ENCODE measurements at places on chromosomes 6 and 20. TPM values are rescaled to one million over a fixed set of nuclear protein-coding genes. Genes with fewer than 3 reads are reported as not detected.
A peak's percentile ranks its signal among the peaks of the same experiment; 100 is the strongest.

- peak overlapping the region; percentile 59 for H3K4me3 ChIP-seq
- peaks cover 6% of the 10 kb centered on the region for H3K36me3 ChIP-seq
- no peak overlapping the region for H3K27ac ChIP-seq
- H3K27me3 ChIP-seq: peaks cover 3% of the 10 kb centered on the region
- peaks cover 26% of the 10 kb centered on the region for H3K4me1 ChIP-seq
- no peak for DNase-seq
Observed at GRCh38 chr20:59937150-59937549, 3.0 kb downstream of the PPP1R3D start.

GRCh38 chr6:111898452-111898851 lies 25.2 kb upstream of the FYN start:
- no peak overlapping the region for H3K4me3 ChIP-seq
- no peaks in the 10 kb centered on the region for H3K27me3 ChIP-seq

GRCh38 chr6:147126618-147127022 lies 77.6 kb upstream of the STXBP5 start:
- H3K4me1 ChIP-seq: peaks cover 1% of the 10 kb centered on the region
- no peak for DNase-seq
- H3K4me3 ChIP-seq: no peak overlapping the region

DNA sequence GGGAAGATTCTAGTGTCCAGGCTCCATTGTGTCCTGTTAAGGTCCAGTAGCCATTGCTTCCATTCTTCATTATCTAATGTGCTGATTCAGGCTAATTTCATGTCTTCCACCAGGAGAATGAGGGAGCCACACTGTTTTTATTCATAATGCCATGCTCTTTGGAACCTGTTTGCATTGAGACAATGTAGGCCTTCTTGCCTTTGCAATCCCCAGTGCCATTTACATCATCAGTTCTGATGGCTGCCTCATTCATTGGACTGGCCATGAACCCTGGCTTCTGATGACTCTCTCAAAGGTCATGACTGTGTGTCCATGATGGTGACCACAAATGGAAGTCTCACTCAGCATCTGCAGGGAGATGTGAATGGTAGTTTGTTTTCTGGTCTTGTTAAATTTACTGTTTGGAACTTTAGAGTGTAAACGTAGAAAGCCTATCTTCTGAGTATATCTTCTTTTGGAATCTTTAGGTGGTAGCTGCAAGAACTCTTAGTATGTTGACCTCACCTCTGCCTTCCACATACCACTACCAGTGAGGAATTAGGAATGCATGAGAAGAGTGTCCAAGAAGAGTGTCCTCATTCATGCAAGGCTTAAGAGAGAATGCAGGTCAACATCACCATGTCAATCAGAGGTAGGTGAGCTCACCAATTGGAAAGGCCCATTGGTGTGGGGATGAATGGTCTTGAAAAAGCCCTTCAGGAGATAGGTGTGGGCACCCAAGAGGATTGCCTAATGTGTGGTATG lies 42.9 kb upstream of the ZFP64 start:
- no peak overlapping the region for H3K4me3 ChIP-seq
- H3K27ac ChIP-seq: no peak overlapping the region
- no peaks in the 10 kb centered on the region for H3K36me3 ChIP-seq
- no peaks in the 10 kb centered on the region for H3K27me3 ChIP-seq
- peaks cover 11% of the 10 kb centered on the region for H3K4me1 ChIP-seq

DNA sequence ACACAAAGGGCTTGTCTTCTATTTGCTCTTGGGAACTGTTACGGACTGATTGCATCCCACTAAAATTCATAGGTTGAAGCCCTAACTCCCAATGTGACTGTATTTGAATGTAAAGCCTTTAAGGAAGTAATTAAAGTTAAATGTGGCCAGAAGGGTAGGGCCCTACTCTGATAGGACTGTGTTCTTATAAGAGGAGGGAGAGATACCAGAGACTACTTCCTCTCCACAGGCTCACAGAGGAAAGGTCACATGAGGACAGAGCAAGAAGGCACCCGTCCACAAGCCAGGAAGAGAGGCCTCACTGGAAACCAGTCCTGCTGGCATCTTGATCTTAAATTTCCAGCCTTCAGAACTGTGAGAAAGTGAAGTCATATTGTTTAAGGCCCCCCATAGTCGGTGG lies 211.9 kb downstream of the CDH26 start:
- H3K4me3 ChIP-seq: no peak overlapping the region
- H3K4me1 ChIP-seq: peaks cover 16% of the 10 kb centered on the region
- no peaks in the 10 kb centered on the region for H3K36me3 ChIP-seq
- H3K27me3 ChIP-seq: peaks cover 3% of the 10 kb centered on the region
- H3K27ac ChIP-seq: peak overlapping the region; percentile 63

KAT14 gene
- total RNA-seq: 19.7 TPM

DIDO1 gene
- total RNA-seq: 49.7 TPM

GRCh38 chr20:33211817-33212424 lies 5.2 kb upstream of the BPIFA3 start:
- H3K36me3 ChIP-seq: no peaks in the 10 kb centered on the region
- H3K27me3 ChIP-seq: peaks cover 66% of the 10 kb centered on the region
- no peak overlapping the region for H3K27ac ChIP-seq
- H3K4me3 ChIP-seq: no peak overlapping the region
- no peaks in the 10 kb centered on the region for H3K4me1 ChIP-seq

DNA sequence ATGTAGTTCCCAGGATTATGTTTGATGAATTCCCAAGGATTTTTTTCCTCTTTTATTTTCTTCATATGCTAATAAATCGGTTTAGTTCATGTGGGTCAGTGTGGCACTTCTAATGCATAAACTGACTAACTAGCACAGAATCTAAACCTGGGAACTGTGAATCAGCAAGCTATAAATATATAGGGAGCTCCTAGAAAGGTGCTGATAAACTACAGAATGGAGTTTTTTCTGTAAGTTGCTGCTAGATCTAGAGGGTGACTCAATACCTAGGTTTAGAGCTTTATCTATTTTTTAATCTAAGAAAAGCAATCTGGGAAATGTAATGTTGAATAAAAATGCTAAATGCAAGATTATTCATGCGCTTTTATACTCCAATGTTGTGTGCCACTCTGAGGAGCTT lies 118.8 kb upstream of the PTCHD4 start:
- no peaks in the 10 kb centered on the region for H3K36me3 ChIP-seq
- H3K4me1 ChIP-seq: no peaks in the 10 kb centered on the region
- no peaks in the 10 kb centered on the region for H3K27me3 ChIP-seq
- no peak overlapping the region for H3K27ac ChIP-seq
- no peak overlapping the region for H3K4me3 ChIP-seq

DNA sequence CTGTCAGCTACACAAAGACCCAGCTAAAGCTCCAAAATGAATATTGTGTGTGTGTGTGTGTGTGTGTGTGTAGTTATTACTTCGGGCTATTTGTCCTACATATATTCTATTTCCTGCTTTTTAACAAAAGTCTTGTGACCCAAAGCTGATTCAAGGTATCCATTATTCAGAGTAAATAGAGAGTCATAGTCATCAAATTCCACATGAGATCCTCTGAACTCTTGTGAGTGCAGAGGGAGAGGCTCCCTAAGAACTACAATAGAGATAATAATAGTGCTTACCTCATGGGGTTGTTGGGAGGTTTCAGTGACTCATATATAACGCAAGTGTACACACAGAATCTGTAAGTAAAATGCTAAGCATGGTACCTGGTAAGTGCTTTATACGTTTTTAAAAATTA lies 95.6 kb upstream of the SHLD1 start:
- peaks cover 21% of the 10 kb centered on the region for H3K4me1 ChIP-seq
- no peak overlapping the region for H3K4me3 ChIP-seq
- H3K36me3 ChIP-seq: no peaks in the 10 kb centered on the region
- DNase-seq: no peak
- H3K27me3 ChIP-seq: no peaks in the 10 kb centered on the region

- no peaks in the 10 kb centered on the region for H3K27me3 ChIP-seq
- H3K4me1 ChIP-seq: peaks cover 8% of the 10 kb centered on the region
- no peak overlapping the region for H3K27ac ChIP-seq
- H3K4me3 ChIP-seq: no peak overlapping the region
Observed at GRCh38 chr6:169168302-169168630, 85.4 kb downstream of the THBS2 start.

CTAGE9 gene
- not detected for total RNA-seq

SYNDIG1 gene
- total RNA-seq: 4.1 TPM

- no peaks in the 10 kb centered on the region for H3K4me1 ChIP-seq
- no peaks in the 10 kb centered on the region for H3K36me3 ChIP-seq
- H3K4me3 ChIP-seq: no peak overlapping the region
- H3K27ac ChIP-seq: no peak overlapping the region
- DNase-seq: no peak
Observed at GRCh38 chr20:48523191-48523995, 304.4 kb downstream of the PREX1 start.

AMD1 gene
- total RNA-seq: 84.3 TPM

GRCh38 chr6:137759624-137760023 lies 107.4 kb upstream of the TNFAIP3 start:
- no peak overlapping the region for H3K4me3 ChIP-seq
- H3K27me3 ChIP-seq: no peaks in the 10 kb centered on the region
- H3K4me1 ChIP-seq: no peaks in the 10 kb centered on the region
- no peak overlapping the region for H3K27ac ChIP-seq

HRH3 gene
- total RNA-seq: 0.24 TPM

GRCh38 chr20:20568604-20569205 lies 143.7 kb downstream of the RALGAPA2 start:
- H3K4me3 ChIP-seq: no peak overlapping the region
- H3K27ac ChIP-seq: no peak overlapping the region
- peaks cover 4% of the 10 kb centered on the region for H3K36me3 ChIP-seq
- no peaks in the 10 kb centered on the region for H3K27me3 ChIP-seq

DNA sequence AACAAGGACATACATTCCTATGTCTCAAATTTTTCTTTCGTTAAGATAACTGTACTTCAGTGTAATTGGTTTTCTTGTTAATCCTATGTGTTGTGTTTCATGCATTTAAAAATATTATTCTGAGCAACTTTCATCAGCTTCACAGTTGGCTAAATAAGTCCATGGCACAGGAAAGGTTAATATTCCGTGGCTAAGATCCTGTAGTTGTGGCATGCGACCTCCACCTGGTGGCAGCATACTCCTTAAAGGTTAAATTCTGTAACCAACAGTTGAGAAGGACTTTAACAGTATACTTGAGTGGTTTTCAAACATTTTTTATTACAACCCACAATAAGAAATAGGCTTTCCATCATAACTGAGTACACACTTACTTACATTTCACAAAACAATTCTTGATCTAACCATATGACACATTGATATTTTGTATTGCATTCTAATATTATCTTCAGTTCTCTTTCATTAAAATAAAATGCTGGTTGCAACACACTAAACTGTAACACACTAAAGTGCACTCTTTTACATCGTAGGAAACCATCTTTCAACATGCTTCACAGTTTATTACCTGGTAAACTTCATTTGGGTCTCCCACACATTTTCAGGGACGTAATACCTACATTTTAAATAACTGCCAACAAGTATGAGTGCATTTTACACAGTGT lies 118.3 kb downstream of the SLX4IP start:
- H3K4me1 ChIP-seq: peaks cover 30% of the 10 kb centered on the region
- no peaks in the 10 kb centered on the region for H3K27me3 ChIP-seq
- peaks cover 3% of the 10 kb centered on the region for H3K36me3 ChIP-seq
- no peak overlapping the region for H3K4me3 ChIP-seq

- no peak for DNase-seq
- H3K27me3 ChIP-seq: no peaks in the 10 kb centered on the region
- no peak overlapping the region for H3K4me3 ChIP-seq
- no peak overlapping the region for H3K27ac ChIP-seq
Observed at GRCh38 chr6:146860583-146860982, 261.8 kb downstream of the ADGB start.

DNA sequence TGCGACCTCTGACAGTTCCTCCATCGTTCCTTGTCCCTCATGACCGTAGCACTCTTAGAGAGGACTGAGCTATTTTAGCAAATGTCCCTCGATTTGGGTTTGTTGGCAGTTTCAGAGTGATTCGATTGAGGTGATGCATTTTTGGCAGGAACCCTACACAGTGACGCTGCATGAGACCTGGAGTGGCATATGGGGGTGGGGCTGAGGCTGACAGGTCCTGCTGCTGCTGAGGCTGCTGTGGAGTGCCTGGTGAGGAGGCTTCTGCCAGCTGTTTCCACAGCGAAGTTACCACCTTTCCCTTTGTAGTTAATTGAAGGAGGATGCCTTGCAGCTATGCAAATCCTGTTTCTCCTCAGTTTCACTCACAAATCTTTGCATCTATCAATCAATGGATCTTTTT lies 19.8 kb downstream of the PXDC1 start:
- H3K4me1 ChIP-seq: peaks cover 21% of the 10 kb centered on the region
- H3K27me3 ChIP-seq: no peaks in the 10 kb centered on the region
- peak overlapping the region; percentile 60 for H3K4me3 ChIP-seq
- peaks cover 58% of the 10 kb centered on the region for H3K36me3 ChIP-seq

KCNB1 gene
- 0.95 TPM for total RNA-seq

- no peak for DNase-seq
- no peaks in the 10 kb centered on the region for H3K36me3 ChIP-seq
Observed at GRCh38 chr6:33927112-33927511, 123.3 kb upstream of the MLN start.

FOXQ1 gene
- total RNA-seq: 20.5 TPM

DNA sequence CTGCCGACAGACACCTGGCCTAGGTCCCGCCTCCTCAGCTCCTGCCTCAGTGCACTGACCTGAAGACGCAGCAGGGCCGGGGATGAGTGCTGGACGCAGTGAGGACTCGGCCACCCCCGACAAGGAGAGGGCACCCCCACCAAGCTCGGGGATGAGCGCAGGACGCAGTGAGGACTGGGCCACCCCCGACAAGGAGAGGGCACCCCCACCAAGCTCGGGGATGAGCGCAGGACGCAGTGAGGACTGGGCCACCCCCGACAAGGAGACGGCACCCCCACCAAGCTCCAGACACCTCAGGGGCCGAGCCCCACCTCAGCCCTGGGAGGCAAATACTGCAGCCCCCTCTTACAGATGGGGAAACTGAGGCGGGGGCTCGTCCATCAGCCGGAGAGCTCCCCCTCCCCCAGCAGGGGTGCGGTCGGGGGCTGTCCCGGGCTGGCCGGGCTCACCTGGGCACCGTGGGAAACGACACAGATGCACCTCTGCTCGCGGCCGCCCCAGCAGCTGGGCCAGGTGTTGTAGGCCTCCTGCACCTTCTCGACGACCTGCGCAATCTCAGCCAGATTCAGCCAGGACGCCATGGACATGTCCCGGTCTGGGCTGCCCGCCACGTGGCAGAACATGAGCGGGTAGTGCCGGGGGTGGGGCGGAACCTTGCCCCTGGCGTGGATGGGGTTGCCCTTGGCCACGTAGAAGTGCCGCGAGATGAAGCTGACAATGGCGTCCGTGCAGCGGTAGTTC lies 7.5 kb downstream of the HELZ2 start:
- no peak overlapping the region for H3K4me3 ChIP-seq
- H3K4me1 ChIP-seq: no peaks in the 10 kb centered on the region
- H3K27me3 ChIP-seq: no peaks in the 10 kb centered on the region
- H3K27ac ChIP-seq: no peak overlapping the region
- no peak for DNase-seq
- no peaks in the 10 kb centered on the region for H3K36me3 ChIP-seq

MAP1LC3A gene
- total RNA-seq: 85.2 TPM

CRYBG1 gene
- total RNA-seq: 17.3 TPM

- H3K27me3 ChIP-seq: peaks cover 16% of the 10 kb centered on the region
- no peak for DNase-seq
- no peaks in the 10 kb centered on the region for H3K36me3 ChIP-seq
- H3K27ac ChIP-seq: no peak overlapping the region
- no peaks in the 10 kb centered on the region for H3K4me1 ChIP-seq
Observed at GRCh38 chr20:6466075-6466810, 301.2 kb upstream of the BMP2 start.
